CD4-positive, alpha-beta T cell treated with Interleukin-2 at 100 ng/mL for 4 hours (primary cell): ENCODE measurements at places on chromosomes 11 and 22.

- DNase-seq, result peak; percentile 30
These were observed 6.5 kb downstream of the PTDSS2 start for GRCh38 chr11:456533-456932.

DNA sequence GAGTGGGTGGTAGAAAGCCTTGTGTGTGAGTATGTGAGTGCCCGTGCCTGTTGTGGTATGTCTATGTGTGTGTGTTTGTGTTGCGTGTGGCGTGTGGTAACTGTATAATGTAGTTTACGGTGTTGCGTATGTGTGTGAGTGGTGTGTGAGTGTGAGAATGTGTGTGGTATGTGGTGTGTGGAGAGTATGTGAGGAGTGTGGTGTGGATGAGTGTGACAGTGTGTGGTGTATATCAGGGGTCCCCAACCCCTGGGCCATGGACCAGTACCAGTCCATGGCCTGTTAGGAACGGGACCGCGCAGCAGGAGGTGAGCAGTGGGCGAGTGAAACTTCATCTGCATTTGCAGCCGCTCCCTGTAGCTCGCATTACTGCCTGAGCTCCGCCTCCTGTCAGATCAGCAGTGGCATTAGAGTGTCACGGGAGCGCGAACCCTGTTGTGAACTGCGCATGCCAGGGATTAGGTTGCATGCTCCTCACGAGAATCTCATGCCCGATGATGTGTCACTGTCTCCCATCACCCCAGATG, 5.7 kb downstream of the UPK3A start:
- DNase-seq, result no peak

- DNase-seq, result no peak
These were observed 195.1 kb downstream of the SNX19 start for GRCh38 chr11:130721023-130721681.

DNA sequence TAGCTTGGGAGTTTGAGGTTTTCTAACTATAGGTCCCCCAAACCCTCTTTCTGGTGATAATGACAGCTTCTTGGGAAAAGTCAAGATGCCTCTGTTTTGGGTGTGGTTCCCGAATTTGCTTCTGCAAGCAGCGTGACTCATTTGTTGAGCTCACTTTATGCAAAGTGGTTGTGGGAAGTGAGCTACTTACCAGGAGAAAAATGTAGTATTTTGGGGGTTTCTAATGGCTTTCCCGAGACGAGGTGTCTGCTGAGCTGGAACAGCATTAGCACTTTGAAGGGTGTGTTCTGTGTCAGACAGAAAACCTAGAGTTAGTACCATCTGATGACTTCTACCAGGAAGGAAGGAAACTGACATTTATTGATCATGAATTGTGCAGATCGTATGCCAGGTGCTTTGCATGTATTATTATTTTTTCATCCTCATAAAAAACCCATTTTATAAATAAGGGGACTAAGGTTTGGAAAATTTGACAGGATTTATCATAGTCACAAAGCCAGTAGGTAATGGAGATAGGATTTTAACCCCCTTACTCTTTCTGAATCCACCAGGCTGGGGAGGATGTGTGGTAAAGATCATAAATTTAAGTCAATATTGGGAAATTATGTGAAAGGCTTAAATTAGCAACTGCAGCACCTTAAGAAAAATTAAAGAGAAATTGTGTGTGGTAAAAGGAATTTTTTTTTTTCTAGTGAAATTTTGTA, 108.8 kb upstream of the CD44 start:
- DNase-seq, result peak; percentile 88

DNA sequence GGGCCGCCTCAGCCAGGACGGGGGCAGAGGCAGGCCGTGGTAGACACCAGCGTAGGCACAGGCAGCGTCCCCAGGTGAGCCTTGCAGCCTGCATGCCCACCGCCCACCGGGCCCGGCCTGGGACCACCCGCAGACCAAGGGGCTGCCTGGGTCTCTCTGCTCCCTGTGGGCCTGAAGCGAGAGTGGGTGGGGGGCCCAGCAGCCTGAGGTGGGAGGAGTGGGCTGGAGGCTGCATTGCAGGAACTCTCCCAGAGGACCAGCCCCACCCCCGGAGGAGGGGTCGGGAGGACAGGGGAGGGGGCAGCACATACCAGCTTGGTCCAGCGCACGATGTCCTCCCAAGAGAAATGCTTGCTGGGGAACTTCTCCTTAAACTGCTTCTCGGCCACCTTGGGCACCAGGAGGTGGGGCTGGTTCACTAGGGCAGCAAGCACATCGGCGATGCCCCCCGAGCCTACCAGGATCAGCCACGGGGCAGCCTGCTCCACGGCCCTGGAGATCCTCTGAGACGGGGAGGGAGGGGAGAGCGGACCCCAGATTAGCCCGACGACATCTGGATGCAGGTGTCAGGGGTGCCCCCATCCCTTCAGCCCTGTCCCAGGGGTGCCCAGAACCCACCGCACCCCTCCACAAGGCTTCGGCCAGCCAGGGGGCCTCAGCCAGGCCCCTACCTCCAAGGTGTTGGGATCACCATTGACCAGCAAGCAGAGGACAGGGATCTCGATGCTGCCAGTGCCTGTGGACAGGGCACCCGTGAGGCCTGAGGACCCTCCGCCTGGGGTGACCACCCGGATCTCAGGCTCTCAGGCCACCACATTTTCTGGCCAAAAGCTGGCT, 17.5 kb downstream of the TSSC4 start:
- no peak for DNase-seq

DNA sequence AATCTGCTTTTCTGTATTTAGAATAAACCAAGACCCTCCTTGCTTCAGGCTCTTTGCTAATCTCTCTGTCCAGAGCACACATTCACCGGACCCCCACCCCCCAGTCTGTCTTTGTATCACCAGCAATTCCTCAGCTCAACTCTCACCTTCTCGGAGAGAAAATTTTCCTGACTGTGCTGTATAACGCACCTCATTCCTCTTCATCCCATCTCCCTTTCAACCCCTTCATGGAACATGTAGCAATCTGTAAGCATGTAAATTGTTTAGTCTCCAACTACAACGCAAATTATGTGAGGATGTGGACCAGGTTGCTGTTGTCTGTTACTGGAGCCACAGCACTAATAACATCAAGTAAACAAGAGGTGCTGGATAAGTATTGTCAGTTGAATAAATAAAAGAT, 349.8 kb downstream of the DCDC1 start:
- DNase-seq, result no peak
